DMS 273 treated with DMSO at 0.1 percent for 48 hours (cell line): ENCODE measurements at places on chromosomes 2 and 18.
A peak's percentile ranks its signal among the peaks of the same experiment; 100 is the strongest.

DNA sequence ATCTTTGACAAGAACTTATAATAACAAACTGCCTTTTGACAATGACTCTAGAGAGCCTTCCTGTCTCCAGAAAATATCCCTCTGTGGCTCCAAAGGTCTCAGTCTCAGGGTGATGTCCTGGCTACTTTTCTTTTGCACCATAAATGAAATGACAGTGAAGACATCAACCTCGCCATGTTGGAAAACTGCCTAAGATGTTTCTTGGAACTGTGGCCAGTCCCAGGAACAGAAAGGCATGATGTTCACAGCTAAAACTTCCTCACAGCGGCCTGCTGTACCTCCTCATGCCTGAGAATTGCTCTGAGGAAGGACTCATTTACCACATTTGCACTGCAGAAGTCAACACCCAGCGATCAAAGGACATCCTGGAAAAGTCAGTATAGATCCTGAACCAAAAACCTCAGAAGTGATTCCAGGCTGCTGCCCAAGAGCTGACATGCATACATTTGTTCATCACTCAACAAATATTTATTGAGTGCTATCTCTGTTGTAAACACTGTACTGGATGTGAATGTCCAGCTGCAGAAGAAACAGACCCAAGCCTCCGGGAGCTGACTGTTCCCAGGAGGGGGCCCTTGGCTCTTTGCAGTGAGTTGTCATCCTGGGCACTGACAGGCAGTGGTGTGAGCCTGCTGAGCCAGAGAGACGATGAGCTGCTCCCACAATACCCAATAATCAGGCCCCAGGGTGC is 64.3 kb upstream of the ACSL3 start:
- DNase-seq: no peak

DNA sequence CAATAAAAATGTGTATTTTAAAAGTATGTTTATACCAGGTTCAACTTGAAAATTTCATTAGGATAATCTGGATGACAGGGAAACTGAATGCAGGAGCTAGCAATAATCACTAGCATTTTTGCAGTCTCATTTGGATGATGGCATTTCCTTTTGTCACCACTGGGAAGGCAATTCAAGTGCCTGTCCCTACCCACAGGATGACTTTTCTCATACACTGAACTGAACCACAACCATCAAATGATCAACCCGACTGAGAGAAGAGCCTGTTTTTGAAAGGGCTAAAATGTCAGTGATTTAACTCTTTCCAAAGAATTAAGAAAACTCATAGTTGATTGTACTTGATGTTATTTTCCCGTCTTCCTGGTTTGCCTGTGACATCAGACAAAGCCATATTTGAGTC is 115.0 kb downstream of the FAM124B start:
- DNase-seq: no peak

- no peak for DNase-seq
These were observed 18.7 kb upstream of the MAPRE2 start for GRCh38 chr18:35022426-35023001.

DNA sequence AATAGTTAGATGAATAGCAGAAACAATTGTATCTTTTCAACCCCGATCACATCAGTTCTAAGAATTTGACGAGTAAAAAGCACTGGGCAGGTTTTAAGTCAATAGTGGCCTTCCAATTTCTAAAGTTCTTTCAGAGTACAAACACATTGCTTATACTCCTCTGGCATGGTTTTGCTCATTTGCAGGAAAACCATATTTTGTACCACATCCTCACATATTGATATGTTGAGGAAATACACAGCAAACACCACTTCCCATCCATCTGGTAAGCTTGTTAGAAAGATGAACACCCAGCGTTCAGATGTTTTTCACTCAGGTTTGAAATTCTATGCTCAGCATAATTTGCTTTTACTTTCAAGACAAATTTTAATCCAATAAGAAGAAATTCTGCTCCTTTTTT is 344.6 kb upstream of the ACVR2A start:
- no peak for DNase-seq

GRCh38 chr2:3051266-3051665 is 326.4 kb downstream of the EIPR1 start:
- no peak for DNase-seq

DNA sequence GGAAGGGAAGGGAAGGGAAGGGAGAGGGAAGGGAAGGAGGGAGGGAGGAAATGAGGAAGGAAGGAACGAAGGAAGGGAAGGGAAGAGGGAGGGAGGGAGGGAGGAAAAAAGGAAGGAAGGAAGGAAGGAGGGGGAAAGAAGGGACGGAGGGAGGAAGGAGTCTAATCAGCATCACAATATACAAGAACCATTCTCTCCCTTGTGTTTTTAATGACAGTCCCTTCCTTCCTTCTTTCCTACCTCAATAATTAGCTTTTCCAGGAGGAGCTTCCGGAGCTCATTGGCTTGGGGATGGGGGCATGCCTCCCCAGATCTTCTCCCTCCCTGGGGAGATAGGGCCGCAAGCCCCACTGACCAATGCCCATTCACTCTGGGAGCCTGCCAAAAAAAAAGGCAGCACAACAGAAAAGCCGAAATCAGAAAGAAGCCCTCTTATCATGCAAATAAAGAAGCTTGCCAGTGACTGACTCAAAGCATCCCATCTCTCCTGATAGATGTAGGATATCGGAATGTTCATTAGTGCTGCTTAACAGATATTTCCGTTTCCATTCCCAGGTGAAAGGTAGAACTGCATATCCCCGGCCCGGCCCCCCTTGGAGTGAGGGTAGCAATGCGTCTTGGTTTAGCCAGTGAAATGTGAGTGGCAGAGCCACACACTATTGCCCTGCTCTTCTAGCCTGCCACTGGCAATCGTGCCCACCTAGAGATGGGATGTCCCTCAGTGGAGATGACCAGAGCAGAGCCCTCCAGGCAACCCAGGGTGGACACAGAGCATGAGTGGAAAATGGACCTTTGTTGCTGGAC is 17.8 kb upstream of the SMAD7 start:
- no peak for DNase-seq

DNA sequence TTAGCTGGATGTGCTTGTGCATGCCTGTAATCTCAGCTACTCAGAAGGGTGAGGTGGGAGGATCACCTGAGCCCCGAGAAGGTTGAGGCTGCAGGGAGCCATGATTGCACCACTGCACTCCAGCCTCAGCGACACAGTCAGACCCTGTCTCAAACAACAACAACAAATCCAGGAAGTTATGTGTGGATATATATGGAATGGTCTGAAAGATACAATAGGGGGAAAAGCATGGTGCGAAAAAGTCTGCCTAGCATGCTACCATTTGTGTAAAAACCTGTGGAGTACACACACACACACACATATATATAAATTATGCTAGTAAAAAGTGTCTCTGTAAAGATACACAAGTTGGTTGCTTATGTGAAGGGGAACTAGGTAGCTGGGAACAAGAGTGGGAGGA is 6.9 kb upstream of the HOXD1 start:
- no peak for DNase-seq

GRCh38 chr2:20537423-20538307 is 90.8 kb downstream of the RHOB start:
- DNase-seq: no peak

DNA sequence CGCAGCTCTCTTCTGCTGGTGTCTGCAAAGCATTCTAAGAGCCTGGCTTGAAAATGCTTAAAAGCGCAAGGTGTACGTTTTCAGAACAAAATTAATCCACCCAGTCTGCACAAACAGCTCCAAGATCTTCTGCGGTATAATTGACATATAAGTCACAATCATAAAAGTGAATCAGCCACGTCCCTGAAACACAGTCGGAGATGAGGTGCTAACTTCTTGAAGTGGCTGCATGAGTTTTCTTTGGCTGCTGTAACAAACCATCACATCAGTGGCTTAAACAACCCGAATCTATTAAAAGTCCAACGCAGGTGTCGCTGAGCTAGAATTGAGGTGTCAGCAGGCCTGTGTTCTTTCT is 32.6 kb downstream of the ARL4C start:
- no peak for DNase-seq

DNA sequence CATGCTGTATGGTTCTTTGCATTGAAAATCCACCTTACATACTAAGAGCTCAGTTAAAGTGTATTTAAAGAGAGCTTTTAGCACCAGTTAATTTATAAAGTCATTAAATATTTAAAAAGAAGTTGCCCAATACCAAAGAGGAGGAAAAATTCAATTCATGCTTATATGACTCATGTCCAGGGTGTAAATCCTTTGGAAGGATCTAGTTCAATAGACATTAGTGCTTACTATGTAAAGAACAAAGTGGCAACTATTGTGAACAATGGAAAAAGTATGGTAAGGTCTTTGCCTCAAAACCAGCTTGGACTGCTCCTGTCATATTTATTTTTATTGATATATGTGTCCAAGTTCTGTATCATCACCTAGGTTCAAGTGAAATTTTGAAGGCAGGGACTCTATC is 90.5 kb downstream of the SCN9A start:
- DNase-seq: no peak

DNA sequence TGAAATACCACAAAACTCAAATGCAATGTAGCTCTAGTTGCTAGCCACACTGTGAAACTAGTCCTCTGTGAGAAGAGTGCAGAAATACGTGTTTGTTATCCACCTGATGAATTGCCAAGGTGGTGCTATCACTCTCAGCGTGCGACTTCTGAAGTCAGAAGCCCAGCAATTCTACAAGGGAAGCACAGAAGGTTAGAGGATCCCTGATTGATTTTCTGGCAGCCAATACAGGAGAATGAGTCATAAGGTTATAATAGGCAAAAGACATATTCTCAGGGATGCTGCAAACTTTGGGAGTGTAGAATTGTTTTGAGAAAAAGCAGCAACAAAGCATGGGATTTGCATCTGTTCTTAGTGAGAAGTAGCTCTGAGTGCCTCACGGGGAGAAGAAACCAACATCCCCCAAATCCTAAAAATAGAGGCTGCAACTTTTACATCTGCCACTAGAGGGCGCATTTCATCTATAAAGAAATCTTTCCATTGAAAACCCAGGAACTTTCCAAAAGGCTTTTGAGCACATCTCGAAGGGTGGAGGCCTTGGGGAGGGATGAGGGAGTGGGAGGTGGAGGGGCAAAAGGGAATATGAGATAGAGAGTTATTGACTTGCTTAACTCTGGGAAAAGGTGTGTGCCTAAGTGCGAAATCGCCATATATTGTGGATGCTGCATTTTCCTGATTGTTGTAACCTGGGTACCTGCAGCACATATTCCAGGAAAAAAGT is 78.0 kb downstream of the TMEM182 start:
- DNase-seq: peak; percentile 7

DNA sequence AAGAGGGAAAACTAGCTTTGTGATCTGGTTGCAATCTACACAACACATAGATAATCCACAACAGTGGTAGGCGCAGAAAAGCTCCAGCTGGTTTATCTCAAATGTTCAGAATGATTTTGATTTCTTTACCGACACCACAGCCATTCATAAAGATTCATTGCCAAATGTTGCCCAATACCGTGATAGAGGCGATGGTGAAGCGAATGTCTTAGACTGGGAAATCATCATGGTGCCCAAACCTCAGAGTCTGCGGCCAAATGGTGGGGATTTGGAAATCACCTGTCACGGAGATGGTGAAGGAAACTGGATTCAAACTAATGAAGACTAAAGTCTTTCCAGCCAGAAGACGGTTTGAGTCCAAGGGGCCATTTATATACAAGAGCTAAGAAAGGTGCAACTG is 48.5 kb upstream of the CCDC150 start:
- no peak for DNase-seq

- no peak for DNase-seq
These were observed 22.1 kb downstream of the EXOC6B start for GRCh38 chr2:72803626-72804320.

- no peak for DNase-seq
These were observed 132.3 kb downstream of the HDAC4 start for GRCh38 chr2:239268549-239268948.

- no peak for DNase-seq
These were observed 159.7 kb upstream of the BOD1L2 start for GRCh38 chr18:56987236-56987635.

- DNase-seq: no peak
These were observed 203.8 kb upstream of the CDH7 start for GRCh38 chr18:65547046-65547445.

- no peak for DNase-seq
These were observed 2.1 kb upstream of the VWA3B start for GRCh38 chr2:98084869-98085238.

- DNase-seq: no peak
These were observed 1.3 kb downstream of the ADCYAP1 start for GRCh38 chr18:905948-906415.

GRCh38 chr18:52341608-52342381 is 1.8 kb downstream of the DCC start:
- DNase-seq: no peak

- DNase-seq: peak; percentile 41
These were observed at the start of gene PTPN18 for GRCh38 chr2:130355578-130356431. TSS of gene PTPN18 (plus strand) at chr2:130356056. CDS start at chr2:130356108, 52 bp downstream.

DNA sequence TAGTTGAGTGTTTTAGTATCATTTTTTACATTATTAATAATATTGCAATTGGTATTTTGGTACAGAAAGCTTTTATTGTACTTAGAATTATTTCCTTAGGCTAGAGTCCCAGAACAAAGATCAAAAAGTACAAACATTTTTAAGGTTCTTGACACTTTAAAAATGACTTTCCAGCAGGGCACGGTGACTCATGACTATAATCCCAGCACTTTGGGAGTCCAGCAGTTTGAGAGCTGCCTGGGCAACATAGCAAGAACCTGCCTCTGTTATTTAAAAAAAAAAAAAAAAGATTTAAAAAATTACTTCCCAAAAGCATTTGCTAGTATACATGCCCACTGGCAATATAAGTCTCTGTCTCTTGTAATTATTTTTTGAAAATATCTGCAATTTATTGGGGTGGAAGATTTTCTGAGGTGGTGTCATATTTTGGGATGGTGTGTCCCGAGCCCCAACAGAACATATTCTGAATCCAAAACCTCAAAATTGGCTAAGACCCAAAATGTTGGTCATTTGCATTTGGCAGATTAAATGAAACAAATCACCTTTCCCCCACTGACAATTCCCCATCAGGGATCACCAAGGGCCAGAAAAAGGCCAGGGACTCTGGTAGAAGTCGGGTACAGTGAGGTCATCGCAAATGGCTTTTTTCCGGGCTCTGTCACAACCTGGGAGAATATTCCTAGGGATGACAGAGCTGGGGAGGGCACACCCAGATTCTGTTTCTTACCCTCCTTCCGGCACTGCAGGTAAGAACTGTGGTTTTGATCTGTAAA is 42.1 kb downstream of the NIFK start:
- DNase-seq: no peak

GRCh38 chr18:63311118-63312018 is 8.2 kb downstream of the BCL2 start:
- no peak for DNase-seq

DNA sequence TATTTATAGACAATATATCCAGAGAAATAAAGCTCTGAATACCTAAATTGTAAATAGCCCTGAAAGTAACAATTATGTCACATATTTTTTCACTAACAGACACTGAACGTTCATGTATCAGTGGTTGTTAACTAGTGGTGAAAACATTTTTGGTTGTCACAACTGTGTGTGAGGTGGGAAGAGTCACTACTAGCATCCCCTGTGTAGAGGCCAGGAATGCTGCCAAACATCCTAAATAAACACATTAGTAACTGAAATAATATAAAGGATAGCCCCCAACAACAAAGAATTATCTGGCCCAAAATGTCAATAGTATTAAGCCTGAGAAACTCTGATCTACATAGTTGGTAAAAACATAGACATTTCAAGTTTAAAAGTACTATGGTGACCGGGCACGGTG is 64.5 kb downstream of the ROCK1 start:
- no peak for DNase-seq
